ENCODE measurements at places on chromosomes 4 and X.

- DNase-seq = no peak
These were observed 99.1 kb upstream of the FAM47C start for GRCh38 chrX:36908801-36909675.

GRCh38 chrX:28697732-28698131 is 110.5 kb downstream of the IL1RAPL1 start:
- DNase-seq = no peak

DNA sequence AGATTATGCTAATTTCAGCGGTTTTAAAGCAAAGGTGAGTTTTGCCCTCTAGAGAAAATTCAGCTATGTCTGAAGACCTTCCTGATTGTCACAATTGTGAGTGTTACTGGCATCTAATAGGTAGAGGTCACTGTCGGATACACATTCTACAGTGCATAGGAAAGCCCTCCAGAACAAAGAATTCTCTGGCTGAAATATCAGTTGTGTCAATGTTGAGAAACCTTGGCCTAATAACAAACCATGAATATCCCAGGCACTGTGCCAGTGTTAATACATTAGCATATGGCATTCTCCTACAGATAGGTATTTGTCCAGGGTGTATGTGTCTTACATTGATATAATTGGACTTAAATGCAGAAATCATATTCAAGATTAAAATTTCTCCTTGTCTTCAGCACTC is 294.3 kb downstream of the FSTL5 start:
- no peak for DNase-seq

GRCh38 chrX:6526564-6527136 is 8.3 kb downstream of the VCX3A start:
- DNase-seq = no peak

- no peak for DNase-seq
These were observed 4.1 kb downstream of the CBLL2 start for GRCh38 chrX:22276781-22277180.

DNA sequence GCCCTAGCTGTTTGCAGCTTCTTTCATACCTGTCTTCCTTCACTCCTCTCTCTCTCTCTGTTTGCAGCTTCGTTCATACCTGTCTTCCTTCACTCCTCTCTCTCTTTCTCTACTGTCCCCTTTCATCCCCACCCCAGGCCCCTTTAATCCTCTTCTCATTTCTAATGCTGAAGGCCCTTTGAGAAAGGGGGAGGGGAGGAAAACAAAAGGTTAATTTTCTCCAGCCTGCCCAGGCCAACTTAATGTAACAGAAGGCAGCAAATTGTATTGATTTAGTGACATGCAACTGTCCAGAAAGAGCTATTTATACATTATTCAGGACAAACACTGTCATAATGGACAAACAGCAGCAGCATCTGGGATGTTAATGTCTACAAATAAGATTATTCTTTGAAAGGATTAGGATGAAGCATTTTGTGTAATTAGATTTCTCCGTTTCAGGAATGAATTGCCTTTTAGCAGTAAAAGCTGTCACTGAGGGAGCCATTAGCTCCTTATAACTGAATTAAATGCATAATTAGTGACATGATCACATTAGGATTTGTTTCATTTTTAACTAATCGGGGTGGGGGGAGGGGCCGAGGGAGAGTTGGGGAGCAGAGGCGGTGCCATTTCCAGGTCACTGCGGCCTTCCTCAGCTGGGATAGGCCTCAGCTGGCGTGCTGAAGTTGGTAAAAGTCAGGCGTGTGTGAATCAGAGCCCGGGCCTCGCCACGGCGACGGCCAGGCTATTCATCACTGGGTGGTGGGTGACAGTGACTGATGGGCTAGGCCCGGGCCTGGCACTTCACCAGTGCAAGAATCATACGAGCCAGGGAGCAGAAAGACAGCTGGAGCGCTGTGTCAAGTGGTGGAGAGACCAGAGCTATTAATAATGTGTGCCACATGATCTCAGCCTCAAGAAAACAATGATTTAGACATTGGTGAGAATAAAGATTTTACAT is 174.5 kb downstream of the NKX6-1 start:
- no peak for DNase-seq

GRCh38 chrX:77412631-77413030 is 34.6 kb upstream of the FGF16 start:
- no peak for DNase-seq

- DNase-seq = no peak
These were observed 646.3 kb upstream of the SPANXN1 start for GRCh38 chrX:144601010-144601409.

GRCh38 chr4:147019091-147019490 is 73.4 kb upstream of the TTC29 start:
- peak; percentile 61 for DNase-seq

Measured in stimulated activated CD4-positive, alpha-beta T cell treated with anti-CD3 and anti-CD28 coated beads, Interleukin-15, amount 100 ng/mL, for 24 hours (primary cell).